ENCODE measurements at places on chromosomes 16 and 17. TPM values are rescaled to one million over a fixed set of nuclear protein-coding genes. Genes with fewer than 3 reads are reported as not detected.

Gene FGF11
- total RNA-seq = 1.2 TPM

Gene USP6
- not detected for total RNA-seq

Gene GNG13
- total RNA-seq = not detected

- no peak for DNase-seq
Observed at GRCh38 chr16:17568239-17568638, 97.5 kb upstream of the XYLT1 start.

Gene KRT40
- not detected for total RNA-seq

DNA sequence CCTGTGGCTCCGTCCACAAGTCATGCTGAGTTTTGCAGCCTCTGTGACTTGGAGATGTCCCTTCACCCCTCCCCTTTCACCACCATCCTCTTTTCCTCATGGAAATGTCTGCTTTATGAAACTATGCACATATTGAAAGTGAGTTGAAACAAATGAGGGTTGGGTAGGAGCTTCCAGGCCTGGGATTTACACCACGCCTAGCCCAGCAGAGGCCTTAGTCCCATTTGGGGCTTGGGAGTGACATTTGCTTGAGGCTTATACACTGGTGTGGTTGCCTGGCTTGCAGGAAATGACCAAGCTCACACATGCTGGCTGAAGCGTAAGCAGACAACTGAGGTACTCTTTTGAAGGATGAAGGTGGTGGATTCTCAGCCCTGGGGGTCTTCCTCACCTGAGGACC is 10.5 kb upstream of the SPNS1 start:
- DNase-seq = no peak

DNA sequence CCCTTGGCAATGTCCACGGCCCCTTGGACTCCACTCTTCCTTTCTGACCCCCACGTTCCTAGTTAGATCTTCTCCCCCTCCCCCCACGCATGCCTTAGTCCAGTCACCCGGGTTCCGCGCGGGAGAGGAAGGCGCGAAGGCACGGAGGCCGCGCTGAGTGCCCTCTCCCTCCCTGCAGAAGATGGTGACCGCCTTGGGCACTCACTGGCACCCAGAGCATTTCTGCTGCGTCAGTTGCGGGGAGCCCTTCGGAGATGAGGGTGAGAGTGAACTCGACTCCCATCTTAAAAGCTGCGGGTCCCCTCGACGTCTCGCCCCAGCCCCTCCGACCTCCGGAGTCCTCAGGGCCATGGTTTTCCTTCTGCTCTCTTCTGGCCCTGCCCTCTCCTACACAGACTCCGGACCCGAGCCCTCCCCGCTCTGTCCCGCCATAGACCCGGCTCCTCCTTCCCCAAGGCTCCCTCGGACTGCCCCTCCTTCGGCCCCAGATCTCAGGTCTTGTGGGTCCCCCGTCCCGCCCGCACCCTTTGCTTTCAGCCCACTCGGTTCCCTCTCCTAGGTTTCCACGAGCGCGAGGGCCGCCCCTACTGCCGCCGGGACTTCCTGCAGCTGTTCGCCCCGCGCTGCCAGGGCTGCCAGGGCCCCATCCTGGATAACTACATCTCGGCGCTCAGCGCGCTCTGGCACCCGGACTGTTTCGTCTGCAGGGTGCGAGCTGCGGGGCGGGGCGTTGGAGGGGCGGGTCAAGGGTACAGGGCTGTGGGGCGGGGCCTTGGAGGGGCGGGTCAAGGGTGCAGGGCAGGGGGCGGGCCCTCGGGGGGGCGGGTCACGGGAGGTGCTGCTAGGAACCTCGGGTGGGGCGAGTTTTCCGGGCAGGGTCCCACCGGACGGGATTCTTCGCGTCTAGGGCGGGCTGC is 4.6 kb downstream of the TGFB1I1 start:
- peak; percentile 76 for DNase-seq

DNA sequence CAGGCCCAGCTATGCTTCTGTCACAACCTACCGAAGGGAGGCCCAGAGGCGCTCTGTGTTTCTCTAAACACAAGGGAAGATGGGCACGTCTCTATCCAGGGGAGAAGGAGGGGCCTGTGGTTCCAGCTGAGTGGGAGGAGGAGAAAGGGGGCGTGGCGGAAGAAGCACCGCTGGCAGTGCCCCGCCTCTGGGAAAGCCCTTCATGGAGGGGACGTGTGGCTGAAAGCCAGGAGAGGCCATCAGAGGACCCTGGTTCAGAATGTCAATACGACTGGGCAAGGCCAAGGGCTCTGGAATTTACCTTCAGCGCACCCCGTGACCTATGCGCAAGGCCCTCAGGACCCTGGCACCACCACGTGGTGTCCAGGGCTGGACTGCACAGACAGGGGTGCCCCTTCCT is 12.3 kb upstream of the SLC38A8 start:
- DNase-seq = no peak

DNA sequence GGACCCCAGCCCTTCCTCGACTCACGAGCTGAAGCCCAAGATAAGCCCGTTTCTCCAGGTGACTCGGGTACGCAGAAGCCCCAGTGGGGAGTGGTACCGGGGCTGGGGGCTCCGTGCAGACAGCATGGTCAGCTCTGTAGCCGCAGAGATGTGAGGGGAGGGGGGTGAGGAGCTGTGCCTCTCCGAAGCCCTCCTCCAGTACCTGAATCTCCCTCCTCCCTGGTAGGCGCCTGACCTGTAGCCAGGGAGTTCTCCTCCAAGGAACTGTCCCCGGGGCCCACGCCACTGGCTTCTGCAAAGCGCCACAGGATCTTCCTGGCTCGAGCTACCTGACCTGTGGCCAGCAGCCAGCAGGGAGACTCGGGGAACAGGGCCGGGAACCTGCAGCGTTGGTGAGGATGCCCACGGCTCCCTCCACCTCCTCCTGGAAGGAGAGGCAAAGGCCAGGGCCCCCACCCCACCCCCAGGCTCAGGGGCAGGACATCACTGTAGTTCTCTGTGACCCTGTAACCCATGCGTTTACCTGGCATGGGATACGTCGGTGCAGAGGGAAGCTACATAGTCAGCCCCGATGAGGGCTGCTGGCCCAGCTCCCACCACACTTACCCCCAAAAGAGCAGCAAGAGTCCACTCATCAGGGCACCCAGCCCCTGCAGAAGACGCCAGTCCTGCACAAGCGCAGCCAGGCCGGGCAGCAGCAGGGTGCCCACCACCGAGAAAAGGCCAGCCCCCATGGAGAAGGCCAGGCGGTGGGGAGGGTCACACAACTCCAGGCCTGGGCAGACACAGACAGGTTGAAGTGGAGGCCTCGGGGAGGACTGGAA is 1.7 kb downstream of the SLC22A31 start:
- DNase-seq = no peak

DNA sequence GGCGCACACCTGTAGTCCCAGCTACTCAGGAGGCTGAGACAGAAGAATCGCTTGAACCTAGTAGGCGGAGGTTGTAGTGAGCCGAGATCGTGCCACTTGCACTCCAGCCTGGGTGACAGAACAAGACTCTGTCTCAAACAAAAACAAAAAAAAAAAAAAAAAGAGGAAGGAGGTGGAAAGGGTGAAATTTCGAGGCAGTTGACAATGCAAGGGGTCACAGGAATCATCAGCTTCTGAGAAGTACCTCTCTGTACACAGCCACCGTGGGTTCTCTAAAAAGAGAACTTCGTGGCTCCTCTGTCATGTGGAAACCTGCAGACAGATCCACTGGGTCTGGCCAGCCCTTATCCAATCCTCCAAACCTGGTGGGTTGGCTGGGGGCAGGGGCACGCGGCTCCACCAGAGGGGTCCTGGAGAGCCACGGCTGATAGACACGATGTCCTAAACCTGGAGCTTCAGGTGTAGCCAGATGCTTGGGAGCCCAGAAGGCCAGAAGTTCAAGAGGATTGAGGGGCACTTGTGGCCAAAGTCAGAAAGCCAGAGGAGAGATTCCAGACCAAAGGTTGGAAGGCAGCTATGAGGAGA is 540 bp upstream of the CD300LF start:
- DNase-seq = no peak

- DNase-seq = no peak
Observed at GRCh38 chr17:75183999-75184884, 1.5 kb upstream of the SUMO2 start.

GRCh38 chr16:48435318-48435680 is 50.1 kb upstream of the SIAH1 start:
- DNase-seq = no peak

Gene PMP22
- total RNA-seq = 56.1 TPM

GRCh38 chr17:72467841-72468653 is 347.2 kb downstream of the SOX9 start:
- DNase-seq = peak; percentile 37

- no peak for DNase-seq
Observed at GRCh38 chr17:78915872-78916632, 9.1 kb downstream of the TIMP2 start.

DNA sequence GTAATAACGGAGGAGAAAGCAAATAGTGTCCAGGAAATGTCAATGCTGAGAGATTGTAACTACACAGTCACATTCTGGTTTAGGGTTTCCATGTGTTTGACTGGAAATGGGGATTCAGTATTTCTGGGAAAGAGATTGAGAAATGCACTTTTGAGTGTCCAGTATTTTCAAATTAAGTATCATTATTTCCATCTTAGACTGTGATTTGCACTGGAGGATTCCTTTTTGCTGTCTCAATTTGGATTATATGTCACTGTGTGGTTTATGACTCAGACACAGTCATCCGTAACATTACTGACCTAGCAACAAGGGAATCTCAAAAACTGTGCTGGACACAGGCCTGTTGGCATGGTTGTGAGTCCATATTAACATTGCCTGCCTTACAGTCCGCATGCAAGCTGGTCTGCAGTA is 681.4 kb downstream of the CDH11 start:
- DNase-seq = peak; percentile 49

Gene KREMEN2
- 1.5 TPM for total RNA-seq

GRCh38 chr17:77884967-77885641 is 73.4 kb upstream of the TNRC6C start:
- no peak for DNase-seq

DNA sequence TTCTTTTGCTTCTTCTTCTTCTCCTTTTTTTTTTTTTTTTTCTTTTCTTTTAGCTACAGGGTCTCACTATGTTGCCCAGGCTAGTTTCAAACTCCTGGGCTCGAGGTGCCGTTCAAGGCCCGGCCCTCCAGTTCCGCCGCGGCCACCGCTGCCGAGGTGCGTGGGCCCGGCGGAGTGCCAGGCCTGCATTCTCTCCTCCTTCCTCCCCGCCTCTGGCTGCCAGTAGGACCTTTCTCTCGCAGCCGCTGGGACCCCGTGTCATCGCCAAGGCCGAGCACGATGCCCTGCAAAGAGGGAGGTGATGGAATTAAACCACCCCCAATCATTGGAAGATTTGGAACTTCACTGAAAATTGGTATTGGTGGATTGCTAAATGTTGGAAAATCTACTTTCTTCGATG is 195.8 kb downstream of the CDRT15L2 start:
- DNase-seq = no peak

- DNase-seq = no peak
Observed at GRCh38 chr17:77499699-77500435, 359.1 kb downstream of the SEC14L1 start.

Gene PMFBP1
- total RNA-seq = 1.4 TPM

GRCh38 chr16:10678655-10679054 is 16.1 kb downstream of the TEKT5 start:
- DNase-seq = no peak

DNA sequence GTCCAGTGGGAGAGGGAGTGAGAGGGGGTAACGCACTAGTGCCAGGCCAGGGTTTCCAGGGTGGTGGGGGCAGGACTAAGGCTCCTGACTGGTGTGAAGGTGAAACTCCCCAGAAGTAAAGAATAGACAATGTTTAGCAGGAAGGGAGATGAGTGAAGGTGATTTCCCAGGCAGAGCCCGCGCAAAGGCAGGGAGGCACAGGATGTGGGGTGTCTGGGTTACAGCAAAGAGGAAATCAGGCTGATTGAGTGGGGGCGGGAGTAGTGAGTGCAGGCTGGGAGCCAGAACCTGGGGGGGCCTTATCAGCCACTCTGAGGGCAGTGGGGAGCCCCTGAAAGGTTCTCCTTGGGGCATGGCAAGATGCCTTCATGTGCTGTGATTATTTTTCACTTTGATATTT is 167.5 kb downstream of the UTP18 start:
- DNase-seq = no peak

Gene SPNS3
- total RNA-seq = not detected

DNA sequence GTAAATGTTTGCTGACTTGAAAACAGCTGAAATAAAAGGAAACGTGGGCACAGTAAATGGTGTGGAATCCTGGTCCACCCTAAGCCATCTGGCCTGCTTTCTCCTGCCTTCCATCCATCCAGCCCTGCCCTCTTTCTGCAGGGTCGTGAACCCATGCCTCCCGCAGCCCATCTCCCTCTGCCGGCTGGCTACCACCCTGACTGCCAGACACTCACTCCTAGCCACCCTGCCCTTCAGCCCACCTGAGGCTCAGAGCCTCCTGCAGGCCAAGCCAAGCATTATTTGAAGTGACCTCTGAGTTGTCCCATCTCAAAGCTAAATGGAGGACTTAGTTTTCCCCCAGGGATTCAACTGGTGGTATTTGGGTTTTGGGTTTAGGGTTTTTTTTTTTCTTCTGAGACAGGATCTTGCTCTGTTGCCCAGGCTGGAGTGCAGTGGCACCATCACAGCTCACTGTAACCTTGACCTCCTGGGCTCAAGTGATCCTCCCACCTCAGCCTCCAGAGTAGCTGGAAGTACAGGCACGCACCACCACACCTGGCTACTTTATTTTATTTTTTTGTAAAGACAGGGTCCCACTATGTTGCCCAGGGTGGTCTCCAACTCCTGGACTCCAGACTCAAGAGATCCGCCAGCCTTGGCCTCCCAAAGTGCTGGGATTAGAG is 8.4 kb downstream of the ZDHHC1 start:
- no peak for DNase-seq

DNA sequence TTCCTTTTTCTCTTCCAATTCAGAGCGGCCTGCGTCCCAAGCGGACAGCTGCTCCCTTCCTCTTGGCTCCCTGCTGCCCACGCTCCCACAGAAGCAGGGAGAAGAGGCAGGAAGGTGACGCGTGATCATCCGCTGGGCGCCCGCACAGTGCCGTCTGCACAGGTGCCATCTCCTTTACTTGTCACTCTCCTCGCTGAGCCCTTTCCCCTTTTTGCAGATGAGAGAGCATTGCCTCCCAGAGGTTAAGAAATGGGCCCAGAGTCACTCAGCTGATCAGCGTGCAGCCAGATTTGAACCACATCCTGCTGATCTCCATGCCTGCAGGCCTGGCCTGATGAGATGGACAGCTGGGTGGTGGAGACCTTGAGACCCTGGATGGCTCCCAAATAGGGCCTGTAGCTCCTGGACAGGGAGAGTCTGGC is 299.8 kb downstream of the SEC14L1 start:
- no peak for DNase-seq

DNA sequence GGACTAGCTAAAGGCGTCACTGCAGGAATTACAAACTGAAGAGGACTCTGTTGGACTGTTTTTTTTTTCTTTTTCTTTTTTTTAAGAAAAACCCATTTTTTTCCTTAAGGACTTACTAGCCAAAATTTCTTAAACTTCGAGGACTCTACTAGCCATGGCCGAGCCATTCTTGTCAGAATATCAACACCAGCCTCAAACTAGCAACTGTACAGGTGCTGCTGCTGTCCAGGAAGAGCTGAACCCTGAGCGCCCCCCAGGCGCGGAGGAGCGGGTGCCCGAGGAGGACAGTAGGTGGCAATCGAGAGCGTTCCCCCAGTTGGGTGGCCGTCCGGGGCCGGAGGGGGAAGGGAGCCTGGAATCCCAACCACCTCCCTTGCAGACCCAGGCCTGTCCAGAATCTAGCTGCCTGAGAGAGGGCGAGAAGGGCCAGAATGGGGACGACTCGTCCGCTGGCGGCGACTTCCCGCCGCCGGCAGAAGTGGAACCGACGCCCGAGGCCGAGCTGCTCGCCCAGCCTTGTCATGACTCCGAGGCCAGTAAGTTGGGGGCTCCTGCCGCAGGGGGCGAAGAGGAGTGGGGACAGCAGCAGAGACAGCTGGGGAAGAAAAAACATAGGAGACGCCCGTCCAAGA is 878 bp downstream of the HEXIM1 start:
- DNase-seq = peak; percentile 85

Measured in NCI-H460 (cell line).